ENCODE measurements at places on chromosomes 2 and 18. TPM values are rescaled to one million over a fixed set of nuclear protein-coding genes. Genes with fewer than 3 reads are reported as not detected.

- no peak overlapping the region for H3K27ac ChIP-seq
- H3K27me3 ChIP-seq: no peaks in the 10 kb centered on the region
- no peak for DNase-seq
- H3K4me1 ChIP-seq: no peaks in the 10 kb centered on the region
- H3K4me3 ChIP-seq: no peak overlapping the region
Measured at GRCh38 chr2:119735565-119735964, 24.2 kb upstream of the PTPN4 start.

DNA sequence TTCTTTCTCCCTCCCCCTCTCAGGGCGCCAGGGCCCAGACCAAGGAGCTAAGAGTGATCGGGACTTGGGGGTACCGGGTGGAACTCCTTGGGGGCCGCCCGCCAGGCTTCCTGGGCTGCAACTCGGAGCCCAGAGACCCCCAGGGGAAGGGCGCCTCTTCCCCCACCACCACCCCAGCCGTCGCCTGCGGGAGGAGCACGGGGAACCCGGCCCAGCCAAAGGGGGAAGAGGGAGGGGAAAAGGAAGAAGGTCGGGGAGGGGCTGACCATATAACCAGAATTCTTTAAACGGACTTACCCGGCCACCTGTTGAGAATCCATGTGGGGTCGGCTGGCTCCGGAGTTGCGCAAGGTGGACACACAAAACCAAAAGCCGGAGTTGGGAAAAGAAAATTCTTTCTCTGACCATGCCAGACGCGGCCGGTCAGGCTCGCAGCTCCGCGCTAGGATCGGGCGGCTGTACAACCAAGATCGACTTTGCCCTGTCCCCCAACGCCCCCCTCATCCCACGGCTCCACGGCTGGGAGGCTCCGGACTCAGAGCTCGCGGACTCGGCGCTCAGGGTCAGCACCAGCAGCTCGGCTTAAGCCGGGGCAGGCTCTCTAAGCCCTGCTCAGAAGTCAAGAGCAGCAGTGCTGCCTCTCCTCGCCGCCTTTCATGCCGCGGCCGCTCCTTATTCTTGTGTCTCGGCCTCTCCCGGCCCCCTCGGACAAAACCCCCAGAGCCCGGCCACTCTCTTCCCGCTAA, 6.3 kb upstream of the SIX3 start:
- H3K27ac ChIP-seq: no peak overlapping the region
- H3K27me3 ChIP-seq: peaks cover 87% of the 10 kb centered on the region
- peaks cover 9% of the 10 kb centered on the region for H3K4me1 ChIP-seq
- peak overlapping the region; percentile 81 for H3K4me3 ChIP-seq
- DNase-seq: peak; percentile 64

The LYPD1 gene
- 10.6 TPM for total RNA-seq

DNA sequence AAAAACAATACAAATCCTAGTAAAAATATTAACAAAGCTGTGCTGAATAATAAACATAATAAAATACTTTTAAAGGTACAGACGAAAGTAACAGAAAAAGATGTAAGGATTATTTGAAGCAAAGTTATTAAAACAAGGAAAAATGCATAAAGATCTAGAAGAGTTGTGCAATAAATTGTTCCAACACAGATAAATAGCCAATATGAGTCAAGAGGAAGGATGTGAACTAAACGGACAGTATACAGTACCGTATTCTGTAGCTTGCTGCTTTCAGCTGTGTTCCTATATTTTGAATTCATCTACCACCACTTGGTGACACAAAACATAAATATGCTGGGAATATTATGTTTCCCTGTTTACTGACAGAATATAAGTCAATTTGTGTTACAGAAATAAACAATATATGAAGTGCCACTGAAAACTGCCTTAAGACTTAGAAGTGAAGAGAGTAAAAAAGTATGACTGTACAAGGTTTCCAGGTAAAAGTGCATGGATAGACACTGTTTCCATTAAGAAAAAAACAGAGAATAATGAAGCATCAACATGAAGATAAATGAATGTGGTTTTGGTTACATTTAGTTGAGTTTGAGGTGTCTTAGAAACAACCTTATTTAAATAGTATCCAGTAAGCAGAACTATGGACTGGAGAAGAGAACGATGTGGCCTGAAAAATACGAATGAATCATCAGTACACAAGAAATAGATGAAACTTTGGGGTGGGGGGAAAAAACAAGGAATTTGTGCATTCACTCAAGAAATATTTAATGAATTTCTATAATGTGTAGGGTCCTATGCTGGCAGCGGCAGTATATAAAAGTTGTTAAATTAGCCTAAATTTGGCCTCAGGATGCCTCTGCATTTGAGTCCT, 13.1 kb downstream of the PPP3R1 start:
- no peak for DNase-seq
- H3K4me1 ChIP-seq: peaks cover 8% of the 10 kb centered on the region
- no peaks in the 10 kb centered on the region for H3K27me3 ChIP-seq
- no peaks in the 10 kb centered on the region for H3K36me3 ChIP-seq
- no peak overlapping the region for H3K4me3 ChIP-seq

The HOXD13 gene
- total RNA-seq: not detected

- H3K27ac ChIP-seq: no peak overlapping the region
- DNase-seq: peak; percentile 18
- 0 out of 2 replicates have a peak, but pooled peaks cover 3% of the 10 kb centered on the region for H3K27me3 ChIP-seq
- H3K4me1 ChIP-seq: 0 out of 2 replicates have a peak, but pooled peaks cover 2% of the 10 kb centered on the region
- H3K4me3 ChIP-seq: no peak overlapping the region
- no peaks in the 10 kb centered on the region for H3K36me3 ChIP-seq
Measured at GRCh38 chr2:8570637-8571036, 111.2 kb upstream of the ID2 start.

DNA sequence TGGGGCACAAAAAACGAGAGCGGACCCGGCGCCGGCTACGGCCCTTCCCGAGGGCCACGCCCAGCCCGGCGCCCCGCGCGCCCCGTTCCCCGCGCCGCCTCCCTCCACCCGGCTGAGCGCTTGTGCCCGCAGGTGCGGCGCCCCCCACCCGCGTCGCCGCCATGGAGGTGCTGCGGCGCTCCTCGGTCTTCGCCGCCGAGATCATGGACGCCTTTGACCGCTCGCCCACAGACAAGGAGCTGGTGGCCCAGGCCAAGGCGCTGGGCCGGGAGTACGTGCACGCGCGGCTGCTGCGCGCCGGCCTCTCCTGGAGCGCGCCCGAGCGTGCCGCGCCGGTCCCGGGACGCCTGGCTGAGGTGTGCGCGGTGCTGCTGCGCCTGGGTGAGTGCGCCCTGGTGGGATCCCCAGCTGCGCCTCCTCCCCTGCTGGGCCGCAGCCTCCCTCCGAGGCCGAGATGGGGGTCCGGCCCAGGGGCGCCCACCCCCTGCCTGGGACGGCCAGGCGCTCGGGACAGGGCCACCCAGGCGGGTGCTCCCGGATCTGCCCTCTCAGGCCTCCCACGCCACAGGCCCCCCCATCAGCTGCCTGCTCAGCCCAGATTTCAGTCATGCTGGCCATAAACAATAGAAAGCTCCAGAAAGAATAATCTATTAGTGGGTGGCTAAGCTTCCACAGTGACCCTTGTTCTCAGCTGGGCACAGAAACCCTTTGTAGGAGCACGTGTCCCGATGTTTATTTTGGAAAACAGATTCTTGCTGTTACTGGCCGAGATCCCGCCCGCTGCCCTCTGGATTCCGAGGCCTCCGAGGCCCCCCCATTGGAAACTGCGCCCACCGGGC, 997 bp downstream of the BOK start:
- H3K4me1 ChIP-seq: peaks cover 5% of the 10 kb centered on the region
- H3K27me3 ChIP-seq: no peaks in the 10 kb centered on the region

GRCh38 chr2:165573534-165574461, 104.3 kb downstream of the CSRNP3 start:
- no peak overlapping the region for H3K27ac ChIP-seq

GRCh38 chr18:8116341-8117005, 492.8 kb upstream of the RAB12 start:
- DNase-seq: no peak
- H3K4me1 ChIP-seq: no peaks in the 10 kb centered on the region
- H3K36me3 ChIP-seq: no peaks in the 10 kb centered on the region

DNA sequence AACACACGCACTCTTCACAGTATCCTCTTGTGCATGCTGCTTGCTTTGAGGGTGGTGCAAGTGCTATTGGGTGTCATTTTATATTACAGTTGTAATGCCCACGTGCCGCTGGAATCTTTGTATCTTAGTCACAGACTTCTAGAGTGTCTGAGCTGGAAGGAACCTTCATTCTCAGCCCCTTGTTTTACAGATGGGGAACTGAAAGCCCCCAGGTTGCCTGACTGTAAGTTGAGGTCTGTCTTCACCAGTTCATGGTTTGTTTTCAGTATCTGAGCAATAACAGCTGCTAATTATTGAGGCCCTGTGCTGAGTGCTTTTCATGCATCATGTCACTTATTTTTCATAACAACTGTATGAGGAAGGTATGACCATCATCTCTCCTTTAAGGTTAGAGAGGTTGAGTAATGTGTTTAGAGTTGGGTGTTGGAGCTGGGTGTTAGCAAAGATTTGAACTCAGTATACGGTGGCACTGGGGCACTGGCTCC, 77.0 kb downstream of the PRKCE start:
- no peaks in the 10 kb centered on the region for H3K4me1 ChIP-seq
- H3K27me3 ChIP-seq: no peaks in the 10 kb centered on the region
- no peak overlapping the region for H3K27ac ChIP-seq
- no peak overlapping the region for H3K4me3 ChIP-seq

- H3K27me3 ChIP-seq: no peaks in the 10 kb centered on the region
- 0 out of 2 replicates have a peak, but pooled peaks cover 3% of the 10 kb centered on the region for H3K4me1 ChIP-seq
- H3K27ac ChIP-seq: no peak overlapping the region
- H3K4me3 ChIP-seq: no peak overlapping the region
Measured at GRCh38 chr18:45107425-45107824, 426.7 kb downstream of the SETBP1 start.

DNA sequence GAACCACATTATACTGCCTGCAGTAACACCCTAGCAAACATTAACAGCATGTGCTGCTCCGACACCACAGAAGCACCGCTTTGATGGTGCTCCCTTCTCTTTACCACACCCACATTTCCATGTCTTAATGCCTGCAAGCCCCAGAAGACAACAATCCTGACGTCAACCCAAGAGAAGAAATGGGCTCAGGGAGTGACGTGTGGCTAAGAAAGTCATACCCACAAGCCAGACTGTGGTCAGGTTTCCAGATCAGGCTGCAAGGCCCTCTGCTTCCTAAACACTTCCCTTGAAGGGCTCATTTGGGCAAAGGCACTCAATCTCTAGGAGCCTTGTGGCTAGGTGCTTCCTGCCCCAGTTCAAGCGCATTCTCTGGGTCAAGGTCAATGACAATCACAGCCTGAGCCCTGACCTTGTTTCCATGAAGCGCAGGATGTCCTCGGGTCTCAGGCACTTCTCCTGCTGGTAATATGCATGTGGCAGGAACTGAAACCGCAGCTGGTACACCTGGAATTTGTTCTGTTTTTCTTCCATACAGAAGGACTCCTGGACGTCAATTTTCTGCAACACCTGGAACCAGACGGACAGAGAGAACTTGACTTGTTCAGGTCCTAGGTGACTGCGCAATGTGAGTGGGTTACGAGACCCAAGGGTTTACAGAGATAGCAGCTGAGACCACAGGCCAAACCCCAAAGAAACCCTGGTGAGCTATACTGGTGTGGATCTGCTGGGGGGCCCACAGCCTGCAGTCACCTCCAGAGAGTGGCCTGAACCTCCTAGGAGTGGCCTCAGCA, 67.2 kb downstream of the POLR1A start:
- H3K36me3 ChIP-seq: peaks cover 37% of the 10 kb centered on the region
- no peaks in the 10 kb centered on the region for H3K4me1 ChIP-seq
- no peaks in the 10 kb centered on the region for H3K27me3 ChIP-seq
- H3K4me3 ChIP-seq: no peak overlapping the region
- DNase-seq: no peak

GRCh38 chr2:88903749-88904353, 212.4 kb downstream of the RPIA start:
- H3K27me3 ChIP-seq: no peaks in the 10 kb centered on the region
- H3K27ac ChIP-seq: no peak overlapping the region
- no peak for DNase-seq

DNA sequence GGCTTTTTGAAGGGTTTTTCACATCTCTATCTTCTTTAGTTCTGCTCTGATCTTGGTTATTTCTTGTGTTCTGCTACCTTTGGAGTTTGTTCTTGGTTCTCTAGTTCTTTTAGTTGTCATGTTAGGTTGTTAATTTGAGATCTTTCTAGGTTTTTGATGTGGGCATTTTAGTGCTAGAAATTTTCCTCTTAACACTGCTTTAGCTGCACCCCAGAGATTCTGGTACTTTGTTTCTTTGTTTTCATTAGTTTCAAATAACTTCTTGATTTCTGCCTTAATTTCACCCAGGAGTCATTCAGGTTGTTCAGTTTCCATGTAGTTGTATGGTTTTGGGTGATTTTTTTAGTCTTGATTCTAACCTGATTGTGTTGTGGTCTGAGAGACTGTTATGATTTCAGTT, 34.7 kb downstream of the AGPS start:
- H3K4me1 ChIP-seq: no peaks in the 10 kb centered on the region
- no peaks in the 10 kb centered on the region for H3K27me3 ChIP-seq
- no peak overlapping the region for H3K4me3 ChIP-seq
- H3K36me3 ChIP-seq: peaks cover 68% of the 10 kb centered on the region

The MALT1 gene
- total RNA-seq: 18.0 TPM
